Activated T-cell treated with anti-CD3 and anti-CD28 coated beads for 24 hours (primary cell): ENCODE measurements at places on chromosomes 13 and 19.

DNA sequence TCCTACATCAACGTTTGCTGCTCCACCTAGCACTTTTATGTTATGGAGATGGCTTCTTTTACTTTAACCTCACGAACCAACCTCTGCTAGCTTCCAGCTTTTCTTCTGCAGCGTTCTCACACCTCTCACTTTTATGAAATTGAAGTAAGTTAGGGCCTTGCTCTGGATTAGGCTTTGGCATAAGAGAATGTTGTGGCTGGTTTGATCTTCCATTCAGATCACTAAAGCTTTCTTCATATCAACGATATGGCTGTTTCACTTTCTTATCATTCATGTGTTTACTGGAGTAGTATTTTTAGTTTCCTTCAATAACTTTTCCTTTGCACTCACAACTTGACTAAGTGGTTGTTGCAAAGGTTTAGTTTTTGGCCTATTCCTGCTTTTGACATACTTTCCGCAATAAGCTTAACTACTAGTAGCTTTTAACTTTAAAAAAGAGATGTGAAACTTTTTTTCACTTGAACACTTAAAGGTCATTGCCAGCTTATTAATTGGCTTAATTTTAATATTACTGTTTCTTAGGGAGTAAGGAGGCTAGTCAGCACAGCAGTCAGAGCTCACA, 60.0 kb upstream of the SPRY2 start:
- no peak for DNase-seq

- DNase-seq = no peak
Measured at GRCh38 chr19:11550265-11550664, 8.8 kb downstream of the ELOF1 start.

GRCh38 chr19:39858541-39858940, 12.4 kb upstream of the FBL start:
- DNase-seq = no peak

DNA sequence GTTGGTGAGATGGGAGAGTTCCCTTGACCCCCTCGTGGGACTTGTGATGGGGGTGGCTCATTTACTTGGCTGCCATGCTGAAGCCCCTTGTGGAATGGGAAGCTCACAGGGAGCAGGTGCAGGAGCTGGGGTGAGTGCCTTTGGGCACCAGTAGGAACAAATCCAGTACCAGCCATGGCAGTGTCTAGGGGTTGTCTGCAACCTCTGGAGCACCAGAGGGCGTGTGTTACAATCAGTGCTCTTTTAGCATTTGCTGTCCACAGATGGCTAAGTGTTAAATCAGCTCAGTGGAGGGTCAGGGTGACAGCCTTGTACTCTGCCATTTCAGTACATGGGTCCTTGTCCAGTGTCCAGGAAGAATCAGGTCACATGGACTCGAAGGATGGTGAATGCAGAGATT, 75.6 kb downstream of the ATP8A2 start:
- no peak for DNase-seq

DNA sequence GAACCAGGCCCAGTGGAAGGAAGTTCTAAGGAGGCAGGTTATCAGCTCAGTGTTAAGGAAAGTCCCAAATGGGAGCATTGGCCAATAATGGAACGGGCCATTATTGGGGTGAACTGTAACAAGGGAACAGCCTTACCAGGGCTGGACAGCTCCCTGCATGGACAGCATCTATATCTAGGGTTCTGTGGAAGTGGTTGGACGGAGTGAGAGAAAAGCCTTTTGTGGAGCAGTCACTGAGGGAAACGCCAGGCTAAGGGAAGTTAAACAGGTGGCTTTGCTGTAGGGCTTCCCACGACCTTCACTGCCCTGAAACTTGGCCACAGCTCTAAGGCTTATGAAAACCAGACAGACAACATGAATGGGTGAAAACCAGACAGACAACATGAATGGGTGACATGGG, 17.0 kb downstream of the POU2F2 start:
- no peak for DNase-seq
